Stimulated activated CD8-positive, alpha-beta memory T cell treated with anti-CD3 and anti-CD28 coated beads, Interleukin-4, amount 100 ng/mL, for 24 hours (primary cell): ENCODE measurements at places on chromosomes 1 and 21.

- no peak for DNase-seq
These were observed 71.9 kb downstream of the NAV1 start for GRCh38 chr1:201610858-201611257.

GRCh38 chr1:159985473-159985872 lies 31.4 kb upstream of the SLAMF9 start:
- DNase-seq = no peak

GRCh38 chr1:158126425-158126824 lies 54.3 kb upstream of the CD1D start:
- no peak for DNase-seq

GRCh38 chr1:178684542-178685000 lies 40.5 kb upstream of the RALGPS2 start:
- DNase-seq = no peak

GRCh38 chr1:92805216-92805615 lies 20.3 kb upstream of the EVI5 start:
- no peak for DNase-seq

- DNase-seq = no peak
These were observed 238 bp upstream of the SCP2 start for GRCh38 chr1:52926864-52927211.

DNA sequence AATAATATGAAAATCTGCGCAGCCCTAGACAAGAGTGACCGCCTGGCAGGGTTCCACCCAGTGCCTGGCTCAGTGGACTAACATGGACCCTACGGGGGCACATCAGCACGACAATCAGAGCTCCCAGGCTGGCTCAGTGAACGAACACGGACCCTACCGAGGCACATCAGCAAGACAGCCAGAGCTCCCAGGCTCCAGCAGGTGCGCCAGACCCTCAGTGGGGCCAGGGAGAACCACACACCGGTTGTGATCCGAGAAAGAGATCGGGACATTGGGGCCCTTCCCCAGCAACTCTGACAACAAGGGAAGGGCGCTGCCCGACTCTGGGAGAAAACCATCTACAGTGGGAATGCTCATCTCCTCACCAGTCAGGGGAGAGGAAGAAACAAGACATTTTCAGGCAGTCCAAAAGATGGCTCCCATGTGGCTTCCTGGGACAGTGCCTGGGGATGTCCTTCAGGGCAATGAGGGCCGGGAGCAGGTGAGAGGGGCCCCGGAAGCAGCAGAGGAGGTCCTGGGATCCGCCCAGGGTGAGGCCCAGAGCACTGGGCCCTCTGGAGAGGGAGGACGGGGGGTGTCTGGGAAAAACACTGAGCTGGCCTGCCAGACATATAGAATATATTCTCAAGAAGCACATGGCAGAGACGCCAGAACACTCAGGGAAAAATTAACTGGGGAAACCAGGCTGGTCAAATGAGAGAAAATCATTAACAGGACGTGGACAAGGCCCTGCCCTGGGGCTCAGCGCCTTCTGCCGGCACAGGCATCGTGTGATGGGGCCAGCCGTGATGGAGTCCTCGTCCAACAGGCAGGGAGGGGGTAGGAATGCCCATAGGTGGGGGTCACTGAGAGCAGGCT lies 4.8 kb downstream of the ARHGEF16 start:
- no peak for DNase-seq

GRCh38 chr21:42423197-42423675 lies 19.5 kb downstream of the UBASH3A start:
- no peak for DNase-seq

DNA sequence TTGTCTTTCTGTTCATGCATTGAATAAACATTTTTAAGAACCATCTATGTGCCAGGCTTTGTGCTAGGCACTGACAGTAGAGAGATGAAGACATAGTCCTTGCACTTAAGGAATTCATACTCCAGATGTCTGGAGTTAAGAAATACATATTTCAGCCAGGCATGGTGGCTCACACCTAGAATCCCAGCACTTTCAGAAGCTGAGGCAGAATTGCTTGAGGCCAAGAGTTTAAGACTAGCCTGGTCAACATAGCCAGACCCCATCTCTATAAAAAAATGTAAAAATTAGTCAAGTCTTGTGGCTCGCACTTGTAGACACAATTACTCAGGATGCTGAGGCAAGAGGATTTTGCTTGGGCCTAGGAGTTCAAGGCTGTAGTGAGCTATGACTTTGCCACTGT lies 18.6 kb upstream of the YTHDF2 start:
- DNase-seq = no peak

DNA sequence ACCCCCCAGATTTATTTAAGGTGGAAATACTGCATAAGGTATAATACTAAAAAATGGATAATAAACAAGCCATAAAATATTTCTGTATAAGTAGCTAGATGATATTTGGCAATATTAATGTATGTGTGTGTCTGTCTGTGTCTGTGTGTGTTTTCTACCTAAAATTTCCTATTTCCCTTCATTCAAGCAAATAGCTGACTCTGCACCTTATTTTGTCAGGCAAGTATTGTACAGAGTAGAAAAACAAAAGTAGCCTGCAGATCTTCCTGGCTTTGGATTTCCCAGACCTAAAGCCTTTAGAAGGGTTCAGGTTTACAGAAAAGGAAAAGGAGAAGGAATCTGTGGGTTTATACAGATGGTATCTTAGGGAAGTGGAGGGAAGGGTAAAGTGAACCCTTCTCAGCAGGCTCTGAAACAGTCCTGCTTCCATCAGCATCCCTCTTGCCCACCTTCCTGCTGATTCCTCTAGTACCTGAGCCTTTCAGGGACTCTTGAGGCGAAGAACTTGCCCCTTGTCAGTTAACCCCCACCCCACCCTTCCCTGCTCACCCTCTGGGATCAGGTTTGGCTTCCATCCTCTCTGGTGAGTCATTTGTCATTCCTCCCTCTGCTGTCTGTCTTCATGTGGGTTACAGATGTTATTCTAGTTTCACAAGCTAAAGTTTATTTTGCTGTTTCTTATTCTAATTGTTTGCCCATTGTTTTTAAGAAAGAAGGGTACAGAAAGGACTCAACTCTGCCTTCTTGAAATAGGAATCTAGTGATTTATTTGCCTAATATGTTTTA lies 21.7 kb upstream of the RGS16 start:
- no peak for DNase-seq

- DNase-seq = no peak
These were observed 77.1 kb upstream of the NBL1 start for GRCh38 chr1:19567041-19567440.

GRCh38 chr1:229768232-229768631 lies 142.2 kb downstream of the URB2 start:
- DNase-seq = no peak

GRCh38 chr1:207494171-207494570 lies 1.8 kb upstream of the CR1 start:
- DNase-seq = no peak

- no peak for DNase-seq
These were observed 305.5 kb downstream of the NFIA start for GRCh38 chr1:61387829-61388228.

DNA sequence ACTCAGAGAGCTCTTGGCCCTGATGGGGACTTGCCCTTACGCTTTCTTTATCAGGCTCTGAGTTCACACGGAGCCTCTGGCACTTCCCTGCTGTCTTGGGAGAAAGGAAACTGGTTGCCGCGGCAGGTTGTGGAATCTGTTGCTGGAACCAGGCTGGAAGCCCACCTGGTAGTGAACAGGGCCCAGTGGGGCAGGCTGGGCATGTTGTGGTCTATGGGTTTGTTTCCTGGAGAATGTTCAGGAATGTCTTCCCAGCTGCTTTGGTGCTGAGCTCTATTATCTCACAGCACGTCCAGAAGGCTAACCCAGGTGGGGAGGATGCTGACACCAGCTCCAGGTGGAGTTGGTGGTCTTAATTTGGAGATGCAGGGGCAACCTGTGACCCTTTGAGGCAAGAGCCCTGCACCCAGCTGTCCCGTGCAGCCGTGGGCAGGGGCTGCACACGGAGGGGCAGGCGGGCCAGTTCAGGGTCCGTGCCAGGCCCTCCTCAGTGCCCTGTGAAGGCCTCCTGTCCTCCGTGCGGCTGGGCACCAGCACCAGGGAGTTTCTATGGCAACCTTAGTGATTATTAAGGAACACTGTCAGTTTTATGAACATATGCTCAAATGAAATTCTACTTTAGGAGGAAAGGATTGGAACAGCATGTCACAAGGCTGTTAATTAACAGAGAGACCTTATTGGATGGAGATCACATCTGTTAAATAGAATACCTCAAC lies 33.3 kb upstream of the TDRD10 start:
- no peak for DNase-seq

DNA sequence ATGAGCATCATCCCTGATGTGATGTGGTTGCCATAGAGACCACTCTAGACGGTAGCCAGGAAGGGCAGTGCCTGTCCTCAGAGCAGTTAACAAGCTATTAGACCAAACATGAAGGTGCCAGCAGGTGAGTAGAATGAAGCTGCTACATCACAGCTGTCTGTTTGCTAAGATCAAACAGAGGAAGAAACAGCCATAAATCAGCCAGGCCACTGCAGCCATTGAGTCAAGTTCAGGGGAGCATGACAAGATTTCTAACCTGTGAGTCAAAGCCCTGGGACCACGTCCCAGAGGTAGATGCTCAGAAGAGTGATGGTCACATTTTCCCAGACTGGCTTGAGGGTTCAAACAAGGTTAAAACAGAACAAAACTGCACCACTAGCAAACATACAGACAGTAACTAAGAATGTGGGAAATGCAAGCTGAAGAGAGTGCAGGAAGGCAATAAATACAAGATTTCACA lies 450.6 kb upstream of the DAB1 start:
- no peak for DNase-seq

DNA sequence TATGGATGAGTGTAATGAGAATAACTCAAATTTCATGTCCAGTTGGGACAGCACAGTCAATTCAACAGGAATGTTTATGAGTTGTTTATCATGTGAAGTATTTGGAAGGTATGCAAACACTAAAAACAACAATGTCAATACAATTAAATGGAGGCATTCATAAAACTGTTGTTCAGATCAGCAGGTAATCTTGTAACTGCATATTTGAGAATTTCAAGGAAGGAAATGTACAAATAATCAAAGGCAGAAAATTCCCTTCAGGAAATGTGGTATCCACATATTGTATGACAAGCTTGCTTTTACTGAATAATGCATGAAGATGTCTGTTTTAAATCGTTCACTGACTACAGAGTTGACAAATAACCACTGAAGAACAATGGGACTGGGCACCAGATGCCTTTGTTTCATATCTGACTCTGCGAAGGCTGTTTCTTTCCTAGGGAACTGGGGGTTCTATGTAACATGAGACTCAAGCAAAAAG lies 198.3 kb downstream of the LTN1 start:
- DNase-seq = no peak

- no peak for DNase-seq
These were observed 19.4 kb downstream of the CLIC6 start for GRCh38 chr21:34688145-34688544.

- no peak for DNase-seq
These were observed 146.4 kb upstream of the LRRC7 start for GRCh38 chr1:69421286-69421685.

- no peak for DNase-seq
These were observed 216.0 kb downstream of the DYRK1A start for GRCh38 chr21:37582590-37582989.

DNA sequence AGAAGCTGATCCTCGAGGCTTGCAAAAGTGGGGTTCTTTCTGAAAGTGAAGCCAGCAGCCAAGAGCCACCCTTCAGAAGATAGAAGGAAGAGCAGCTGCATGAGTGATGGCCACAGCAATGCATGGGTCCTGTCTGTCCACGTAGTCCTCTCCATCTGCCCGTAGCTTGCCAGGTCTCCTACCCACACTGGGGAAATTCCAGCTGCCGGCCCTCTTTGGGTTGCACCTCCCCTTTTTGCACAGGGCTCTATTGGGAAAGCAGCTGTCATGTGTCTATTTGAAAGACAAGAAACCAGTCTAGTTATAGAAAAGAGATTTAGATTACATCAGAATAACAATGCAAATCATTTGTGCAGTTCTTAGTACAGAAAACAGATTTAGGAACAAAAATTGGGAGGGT lies 204.4 kb downstream of the GIPC2 start:
- DNase-seq = no peak

- DNase-seq = no peak
These were observed 36.8 kb upstream of the ASPM start for GRCh38 chr1:197183195-197183748.

- no peak for DNase-seq
These were observed 14.7 kb downstream of the HYI start for GRCh38 chr1:43438953-43439581.

DNA sequence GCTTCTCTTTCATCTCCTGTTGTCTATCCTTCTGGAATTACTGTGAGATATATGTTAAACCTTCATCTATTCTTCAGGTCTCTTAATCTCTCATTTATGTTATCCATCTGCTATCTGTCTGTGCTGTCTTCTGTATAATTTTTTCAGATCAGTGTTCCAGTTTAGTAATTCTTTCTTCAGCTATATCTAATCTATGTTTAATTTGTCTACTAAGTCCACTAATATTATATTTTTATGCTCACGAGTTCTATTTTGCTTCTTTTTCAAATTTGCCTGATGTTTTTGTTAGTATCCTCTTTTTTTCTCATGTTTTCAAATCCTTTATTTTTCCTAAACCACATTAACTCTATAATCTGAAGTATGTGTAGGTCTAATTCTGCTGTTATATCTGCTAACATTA lies 34.6 kb upstream of the PLEKHO1 start:
- DNase-seq = no peak
